ENCODE measurements at places on chromosomes 1 and 21.

- no peak for DNase-seq
Measured at GRCh38 chr1:218536296-218536986, 191.3 kb downstream of the TGFB2 start.

GRCh38 chr1:229427572-229427971 is 6.3 kb downstream of the ACTA1 start:
- no peak for DNase-seq

DNA sequence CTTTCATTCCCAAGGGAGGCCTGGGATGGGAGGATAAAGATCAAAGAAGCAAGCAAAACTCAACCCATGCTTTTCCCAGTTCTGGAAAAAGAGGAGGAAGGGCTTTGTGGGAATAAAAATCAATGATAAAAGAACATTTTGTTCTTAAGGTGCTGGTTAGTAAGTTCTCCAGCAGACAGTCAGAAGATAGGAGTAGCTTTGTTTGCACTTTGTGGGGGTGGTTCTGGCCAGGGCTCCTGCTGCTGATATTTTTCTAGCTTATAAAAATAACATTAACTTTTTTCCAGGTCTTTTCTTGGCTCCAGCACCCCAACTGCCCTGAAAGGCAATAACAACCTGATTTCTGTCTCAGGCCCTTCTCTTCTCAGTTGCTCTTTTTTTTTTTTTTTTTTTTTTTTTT is 220.0 kb downstream of the FGGY start:
- DNase-seq = no peak

- DNase-seq = no peak
Measured at GRCh38 chr1:101086783-101087182, 61.2 kb upstream of the DPH5 start.

DNA sequence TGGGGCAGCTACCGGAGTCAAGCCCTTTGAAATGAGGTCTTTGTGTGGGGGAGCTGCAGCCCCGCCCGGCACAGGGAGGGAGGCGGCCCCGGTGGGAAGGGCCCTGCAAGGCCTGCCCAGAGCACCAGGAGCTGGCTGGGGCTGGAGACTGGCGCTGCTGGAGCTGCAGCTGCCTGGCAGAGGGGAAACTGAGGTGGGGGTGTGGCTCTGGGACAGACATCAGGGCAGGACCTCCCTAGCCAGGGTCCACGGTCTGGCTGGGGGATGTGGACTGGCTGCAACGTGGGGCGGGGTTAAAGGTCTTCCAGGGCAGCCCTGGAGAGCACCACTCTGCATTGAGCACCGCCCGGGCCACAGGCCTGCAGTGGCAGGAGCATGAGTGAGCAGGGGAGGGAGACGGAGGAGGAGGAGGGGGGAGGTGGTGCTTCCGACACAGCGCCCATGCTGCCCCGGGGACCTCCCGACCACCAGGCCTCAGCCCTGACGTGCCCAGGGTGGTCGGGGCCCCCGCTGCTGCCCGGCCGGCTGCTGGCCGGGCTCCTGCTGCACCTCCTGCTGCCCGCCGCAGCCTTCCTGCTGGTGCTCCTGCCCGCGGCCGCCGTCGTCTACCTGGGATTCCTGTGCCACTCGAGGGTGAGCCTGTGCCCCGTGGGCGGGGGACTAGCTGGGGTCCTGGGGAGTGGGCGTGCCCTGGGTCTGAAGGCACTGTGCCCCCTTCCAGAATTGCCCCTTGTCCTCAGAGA is 4.8 kb upstream of the ANKRD65 start:
- DNase-seq = no peak

- DNase-seq = no peak
Measured at GRCh38 chr1:244050014-244050834, 859 bp upstream of the ZBTB18 start.

DNA sequence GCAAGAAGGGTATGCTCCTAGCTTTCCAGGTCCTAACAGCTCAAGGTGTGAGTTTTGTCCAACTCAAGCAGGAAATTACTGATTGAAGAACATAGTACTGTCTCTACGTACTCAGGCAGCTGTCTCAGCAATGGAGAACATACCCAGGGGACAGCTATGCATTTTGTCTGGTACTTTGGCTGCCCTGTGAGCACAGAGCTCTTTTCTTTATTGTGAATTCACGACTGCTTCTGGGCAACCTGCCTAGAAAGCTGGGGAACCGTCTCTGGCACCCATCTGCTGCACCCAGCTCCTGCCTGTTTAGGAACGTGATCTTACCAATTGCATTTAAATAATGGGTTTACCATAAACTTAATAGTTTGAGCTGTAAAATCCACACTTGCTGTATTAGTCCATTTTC is 258.1 kb downstream of the HHAT start:
- no peak for DNase-seq
